Activated naive CD4-positive, alpha-beta T cell treated with anti-CD3 and anti-CD28 coated beads, Interleukin-2, amount 10 ng/mL, durations not matched to agents 7 days and 5 days (primary cell): ENCODE measurements at places on chromosomes 11 and 22.

DNA sequence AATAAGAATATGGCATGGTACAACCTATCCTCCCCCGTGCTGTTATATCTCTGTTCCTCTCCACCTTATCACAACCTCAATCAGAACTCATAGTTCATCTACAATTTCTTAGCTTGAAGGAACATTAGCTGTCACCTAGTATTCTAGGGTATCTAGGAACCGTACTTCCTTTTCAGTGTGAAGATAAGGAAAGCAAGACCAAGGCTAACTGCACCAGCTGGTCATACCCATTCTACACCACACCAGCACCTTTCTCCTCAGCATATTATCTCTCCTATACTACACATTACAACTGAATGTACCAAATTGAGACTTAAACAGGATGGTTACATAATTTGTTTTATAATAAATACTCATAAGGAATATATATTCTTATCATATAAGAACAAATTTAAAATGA lies 73.1 kb downstream of the ARHGAP32 start:
- no peak overlapping the region for H3K4me3 ChIP-seq
- DNase-seq, result no peak
- no peaks in the 10 kb centered on the region for H3K36me3 ChIP-seq
- no peak overlapping the region for H3K27ac ChIP-seq
- no peaks in the 10 kb centered on the region for H3K27me3 ChIP-seq

- H3K36me3 ChIP-seq, result no peaks in the 10 kb centered on the region
- no peaks in the 10 kb centered on the region for H3K4me1 ChIP-seq
- no peaks in the 10 kb centered on the region for H3K27me3 ChIP-seq
Observed at GRCh38 chr11:77200351-77201268, 72.6 kb downstream of the MYO7A start.

- H3K4me1 ChIP-seq, result no peaks in the 10 kb centered on the region
- H3K27ac ChIP-seq, result no peak overlapping the region
- no peaks in the 10 kb centered on the region for H3K27me3 ChIP-seq
- DNase-seq, result no peak
Observed at GRCh38 chr11:113279591-113279990, 34.8 kb upstream of the TTC12 start.

DNA sequence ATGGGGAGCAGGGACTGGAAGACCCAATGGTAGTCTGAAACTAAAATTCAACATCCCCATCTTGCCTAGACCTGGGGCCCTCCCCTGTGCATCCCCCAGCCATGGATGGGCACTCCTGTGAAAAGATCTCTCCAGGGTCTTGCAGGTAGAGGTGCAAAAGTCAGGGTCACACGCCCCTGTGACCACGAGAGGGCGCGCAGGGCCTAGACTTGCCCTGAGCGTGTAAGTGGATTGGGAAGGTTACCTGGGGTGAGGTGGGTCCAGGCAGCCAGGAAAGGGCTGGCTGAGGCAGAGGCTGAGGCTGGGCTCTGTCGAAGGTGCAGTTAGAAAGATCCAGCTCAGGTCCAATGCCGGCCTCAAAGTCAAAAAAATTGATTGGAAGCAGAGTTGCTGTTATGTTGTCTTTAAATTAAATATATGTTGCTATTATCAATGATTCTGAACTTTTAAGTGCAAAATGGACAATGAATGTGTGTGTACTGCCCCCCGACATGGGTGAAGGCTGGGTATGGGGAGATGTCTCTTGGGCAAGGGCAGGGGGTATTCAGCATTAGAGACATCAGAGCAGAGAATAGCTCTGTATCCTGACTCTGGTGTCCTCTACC lies 4.8 kb upstream of the POU2F3 start:
- H3K36me3 ChIP-seq, result no peaks in the 10 kb centered on the region
- peak; percentile 76 for DNase-seq
- peaks cover 78% of the 10 kb centered on the region for H3K27me3 ChIP-seq
- no peak overlapping the region for H3K4me3 ChIP-seq
- no peak overlapping the region for H3K27ac ChIP-seq
- H3K4me1 ChIP-seq, result no peaks in the 10 kb centered on the region

- H3K27me3 ChIP-seq, result no peaks in the 10 kb centered on the region
- H3K27ac ChIP-seq, result no peak overlapping the region
- peak; percentile 31 for DNase-seq
Observed at GRCh38 chr11:66880496-66881450, 23.9 kb downstream of the LRFN4 start.

- peak within 1 kb of the TSS; percentile 94 for H3K27ac ChIP-seq
- H3K36me3 ChIP-seq, result peaks cover 1% of the 10 kb centered on the region
- peaks cover 32% of the 10 kb centered on the region for H3K4me1 ChIP-seq
- DNase-seq, result peak; percentile 98
Observed at GRCh38 chr11:63681321-63682065, at the start of gene RTN3. TSS of gene RTN3 (plus strand) at chr11:63681500. CDS start at chr11:63681637, 137 bp downstream.

DNA sequence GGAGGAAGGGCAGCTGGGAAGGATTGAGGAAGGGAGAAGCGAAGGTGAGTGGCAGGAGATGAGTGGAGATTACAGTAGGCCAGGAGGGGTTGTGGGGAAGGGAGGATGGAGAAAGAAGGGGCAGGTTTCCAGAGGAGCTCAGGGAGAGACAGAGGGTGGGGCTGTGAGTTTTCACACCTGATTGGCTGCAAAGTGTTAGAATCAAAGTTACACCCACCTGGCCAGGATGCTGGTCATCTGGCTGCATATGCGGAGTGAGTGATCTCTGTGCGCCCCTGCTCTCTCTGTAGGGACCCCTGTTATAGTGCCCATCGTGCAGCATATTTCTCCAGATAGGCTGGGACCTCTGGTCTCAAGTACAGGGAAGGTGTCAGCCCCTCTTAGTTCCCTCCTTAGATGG lies 18.3 kb downstream of the AMPD3 start:
- H3K4me3 ChIP-seq, result no peak overlapping the region
- peaks cover 6% of the 10 kb centered on the region for H3K4me1 ChIP-seq
- H3K27me3 ChIP-seq, result no peaks in the 10 kb centered on the region
- H3K36me3 ChIP-seq, result peaks cover 37% of the 10 kb centered on the region
- DNase-seq, result no peak
- H3K27ac ChIP-seq, result no peak overlapping the region

- peaks cover 94% of the 10 kb centered on the region for H3K27me3 ChIP-seq
- no peaks in the 10 kb centered on the region for H3K36me3 ChIP-seq
- DNase-seq, result no peak
- peaks cover 32% of the 10 kb centered on the region for H3K4me1 ChIP-seq
- no peak overlapping the region for H3K4me3 ChIP-seq
- no peak overlapping the region for H3K27ac ChIP-seq
Observed at GRCh38 chr22:41915786-41916493, 1.1 kb upstream of the SHISA8 start.

DNA sequence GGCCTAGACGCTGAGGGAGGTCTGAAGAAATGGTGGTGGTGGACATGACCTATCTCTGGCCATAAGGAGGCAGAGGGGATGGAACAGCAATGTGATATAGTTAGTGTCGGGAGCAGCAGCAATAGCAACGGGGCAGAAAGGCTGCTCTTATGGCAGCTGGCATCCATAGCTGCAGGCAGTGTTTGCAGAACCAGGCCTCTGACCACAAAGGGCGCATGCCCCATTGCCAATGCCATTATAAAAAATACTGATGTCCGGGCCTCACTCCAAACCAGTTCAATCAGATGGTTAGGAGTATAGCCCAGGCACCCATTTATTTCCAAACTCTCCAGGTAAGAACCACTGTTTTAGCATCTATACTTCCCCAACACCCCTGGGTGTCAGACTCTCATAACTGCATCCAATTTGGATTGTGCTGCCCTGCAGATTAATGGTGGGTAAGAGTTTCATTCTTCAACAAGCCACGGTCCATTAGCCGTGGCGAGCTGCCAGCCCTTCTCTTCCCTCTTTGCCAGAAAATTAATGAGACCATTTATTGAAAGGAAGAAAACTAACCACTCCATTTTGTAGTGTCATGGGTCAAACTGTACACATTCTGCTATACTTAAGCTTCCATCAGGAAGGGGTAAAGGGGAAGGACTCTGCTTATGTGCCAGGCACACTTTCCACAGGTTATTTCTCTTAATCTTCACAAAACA lies 72.8 kb upstream of the SPON1 start:
- peaks cover 22% of the 10 kb centered on the region for H3K27me3 ChIP-seq
- no peak overlapping the region for H3K4me3 ChIP-seq
- no peak overlapping the region for H3K27ac ChIP-seq
- DNase-seq, result no peak

GRCh38 chr11:9815486-9816136 lies 151.7 kb downstream of the SWAP70 start:
- no peak overlapping the region for H3K4me3 ChIP-seq
- DNase-seq, result no peak
- no peaks in the 10 kb centered on the region for H3K4me1 ChIP-seq
- no peaks in the 10 kb centered on the region for H3K27me3 ChIP-seq
- no peaks in the 10 kb centered on the region for H3K36me3 ChIP-seq

- H3K27ac ChIP-seq, result no peak overlapping the region
- H3K36me3 ChIP-seq, result no peaks in the 10 kb centered on the region
- H3K27me3 ChIP-seq, result peaks cover 7% of the 10 kb centered on the region
- no peaks in the 10 kb centered on the region for H3K4me1 ChIP-seq
- H3K4me3 ChIP-seq, result no peak overlapping the region
Observed at GRCh38 chr11:71114124-71114851, 138.1 kb downstream of the SHANK2 start.
